GM10248 (cell line): ENCODE measurements at places on chromosomes 16 and 17.

- peak; percentile 21 for DNase-seq
Measured at GRCh38 chr16:79601092-79601930, 774 bp upstream of the MAF start.

DNA sequence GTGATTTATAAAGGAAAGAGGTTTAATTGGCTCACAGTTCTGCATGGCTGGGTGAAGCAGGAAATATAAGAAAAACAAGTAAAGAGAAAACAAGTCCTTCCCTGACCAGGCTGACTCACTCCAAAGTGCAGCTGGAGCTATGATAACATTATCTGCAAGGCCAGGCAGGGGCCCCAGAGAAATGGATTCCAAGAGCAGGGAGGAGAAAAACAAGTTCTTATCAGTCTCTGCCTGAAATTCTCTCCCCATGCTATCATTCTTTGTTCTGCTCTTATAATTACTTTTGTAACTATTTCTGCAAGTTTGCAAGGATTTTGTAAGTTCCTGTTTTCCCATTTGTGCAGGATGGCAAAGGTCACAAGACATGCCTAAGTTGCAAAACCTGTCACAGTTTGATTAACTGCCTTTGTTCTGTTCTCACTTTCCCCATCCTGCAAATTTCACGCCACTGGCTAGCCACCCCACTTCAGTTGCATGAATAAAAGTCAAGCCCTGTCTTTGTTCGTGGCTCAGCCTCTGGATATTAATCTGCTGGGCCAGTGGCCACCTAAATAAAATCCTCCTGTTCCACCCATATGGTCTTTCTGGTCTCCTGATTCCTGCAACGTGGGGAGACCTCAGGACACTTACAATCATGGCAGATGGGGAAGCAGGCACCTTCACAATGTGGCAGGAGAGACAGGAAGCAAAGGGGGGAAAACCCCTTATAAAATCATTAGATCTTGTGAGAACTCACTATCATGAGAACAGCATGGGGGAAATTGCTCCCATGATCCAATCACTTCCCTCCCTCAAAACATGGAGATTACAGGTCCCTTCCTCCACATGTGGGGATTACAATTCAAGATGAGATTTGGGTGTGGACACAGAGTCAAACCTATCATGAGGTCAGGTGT, 13.1 kb downstream of the ABCA9 start:
- DNase-seq = no peak

GRCh38 chr17:5097101-5097834, 14.4 kb downstream of the ZNF232 start:
- peak; percentile 25 for DNase-seq

- DNase-seq = no peak
Measured at GRCh38 chr17:63096426-63096825, 130.4 kb downstream of the TANC2 start.

- peak; percentile 90 for DNase-seq
Measured at GRCh38 chr17:80260069-80260535, 550 bp upstream of the RNF213 start.

- DNase-seq = no peak
Measured at GRCh38 chr17:17900615-17901520, 64.1 kb upstream of the SREBF1 start.

GRCh38 chr17:27977751-27978688, 64.5 kb upstream of the NLK start:
- DNase-seq = no peak

GRCh38 chr17:18946536-18946935, 5.4 kb upstream of the SLC5A10 start:
- no peak for DNase-seq

DNA sequence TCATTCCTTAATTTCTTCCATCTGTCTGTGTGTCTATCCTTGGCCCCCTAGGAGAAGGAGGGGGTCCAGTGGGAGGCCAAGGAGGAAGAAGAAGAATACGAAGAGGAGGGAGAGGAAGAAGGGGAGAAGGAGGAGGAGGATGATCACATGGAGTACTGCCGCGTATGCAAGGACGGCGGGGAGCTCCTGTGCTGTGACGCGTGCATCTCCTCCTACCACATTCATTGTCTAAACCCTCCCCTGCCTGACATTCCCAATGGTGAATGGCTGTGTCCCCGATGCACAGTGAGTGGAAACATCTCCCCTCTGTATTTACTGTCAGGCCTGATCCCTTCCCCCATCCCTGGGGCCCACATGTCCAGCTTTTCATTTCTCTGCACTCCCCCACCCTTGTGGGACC, 6.3 kb downstream of the CHD3 start:
- no peak for DNase-seq

DNA sequence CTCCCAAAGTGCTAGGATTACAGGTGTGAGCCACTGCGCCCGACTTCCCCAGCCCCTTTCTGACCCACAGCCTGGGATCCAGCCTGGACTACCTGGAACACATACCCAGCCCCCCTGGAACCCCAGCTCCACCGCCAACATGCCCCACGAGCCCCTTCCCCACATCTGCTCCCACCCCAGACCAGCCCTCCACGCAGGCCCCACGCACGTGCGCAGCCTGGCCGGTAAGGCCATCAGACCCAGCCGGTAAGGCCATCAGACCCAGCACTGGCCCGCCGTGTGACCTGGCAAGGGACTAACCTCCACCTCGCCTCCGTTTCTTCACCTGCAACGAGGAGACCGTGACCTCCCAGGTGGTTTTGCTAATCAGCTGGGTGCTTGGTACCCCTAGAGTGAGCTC, 46.5 kb downstream of the RPH3AL start:
- no peak for DNase-seq
